Fibroblast of skin of back (primary cell): ENCODE measurements at places on chromosomes 2 and 18.

DNA sequence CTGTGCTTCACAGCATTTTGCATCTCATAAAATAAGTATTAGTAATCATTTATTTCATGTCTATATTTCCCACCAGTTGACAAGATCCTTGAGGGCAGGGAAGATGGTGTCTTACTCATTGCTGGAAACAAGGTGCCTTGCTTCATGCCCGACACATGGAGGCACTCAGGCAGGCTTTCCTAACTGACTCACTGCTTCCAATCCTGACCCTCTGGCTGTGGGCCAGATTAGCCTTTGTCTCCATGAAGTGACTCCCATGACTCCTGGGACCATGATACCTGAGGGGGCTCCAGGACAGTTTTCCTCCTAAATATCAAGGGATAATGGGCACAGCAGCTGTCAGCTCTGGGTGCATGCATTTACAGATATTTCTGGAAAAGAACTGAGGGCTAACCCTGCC, 275.1 kb downstream of the AGPS start:
- peak; percentile 21 for DNase-seq

DNA sequence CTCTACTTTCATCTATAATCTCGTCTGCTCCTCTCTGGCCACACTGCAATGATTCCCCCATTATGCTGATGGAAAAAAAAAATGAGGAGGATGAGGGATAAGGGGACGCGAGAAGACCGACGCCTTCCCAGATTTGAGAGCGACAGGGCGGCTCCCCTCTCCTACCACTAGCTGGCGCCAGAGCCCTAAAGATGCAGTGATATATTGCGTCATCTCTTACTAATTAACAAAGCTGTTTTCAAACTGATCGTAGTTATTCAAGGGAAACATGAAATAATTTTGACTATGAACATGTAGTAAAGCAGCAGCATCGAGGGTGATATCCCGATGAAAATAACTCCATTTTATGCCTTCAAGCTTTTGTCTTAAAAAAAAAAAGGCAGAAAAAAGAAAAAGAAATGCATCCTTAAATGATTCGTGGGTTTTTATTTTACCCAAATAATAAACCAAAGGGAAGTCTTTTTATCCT, 48.0 kb upstream of the HNRNPA3 start:
- peak; percentile 77 for DNase-seq

- DNase-seq = no peak
Observed at GRCh38 chr2:11679486-11680181, 9.6 kb upstream of the NTSR2 start.

DNA sequence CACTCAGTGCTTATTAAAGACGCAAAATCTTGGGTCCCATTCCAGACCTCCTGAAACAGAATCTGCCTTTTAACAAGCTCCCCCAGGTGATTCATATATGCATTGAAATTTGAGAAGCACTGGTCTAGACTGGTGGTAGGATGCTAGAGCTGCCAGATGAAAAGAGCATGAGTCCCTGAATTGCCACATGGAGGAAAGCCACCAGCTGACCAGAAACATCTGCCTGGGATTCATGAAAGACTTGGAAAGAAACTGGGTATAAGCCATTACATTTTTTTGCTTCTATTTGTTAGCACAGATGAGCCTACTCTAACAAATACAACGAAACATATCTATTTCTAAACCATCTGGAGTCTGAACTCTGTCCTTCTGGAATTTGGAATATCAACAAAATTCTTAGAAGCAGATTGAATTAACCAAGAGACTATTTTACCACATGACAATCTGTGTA, 228.9 kb downstream of the RBM43 start:
- peak; percentile 52 for DNase-seq

GRCh38 chr2:33709951-33710350, 110.9 kb upstream of the FAM98A start:
- DNase-seq = peak; percentile 22

GRCh38 chr2:145601361-145601925, 1081.5 kb upstream of the ZEB2 start:
- peak; percentile 27 for DNase-seq

DNA sequence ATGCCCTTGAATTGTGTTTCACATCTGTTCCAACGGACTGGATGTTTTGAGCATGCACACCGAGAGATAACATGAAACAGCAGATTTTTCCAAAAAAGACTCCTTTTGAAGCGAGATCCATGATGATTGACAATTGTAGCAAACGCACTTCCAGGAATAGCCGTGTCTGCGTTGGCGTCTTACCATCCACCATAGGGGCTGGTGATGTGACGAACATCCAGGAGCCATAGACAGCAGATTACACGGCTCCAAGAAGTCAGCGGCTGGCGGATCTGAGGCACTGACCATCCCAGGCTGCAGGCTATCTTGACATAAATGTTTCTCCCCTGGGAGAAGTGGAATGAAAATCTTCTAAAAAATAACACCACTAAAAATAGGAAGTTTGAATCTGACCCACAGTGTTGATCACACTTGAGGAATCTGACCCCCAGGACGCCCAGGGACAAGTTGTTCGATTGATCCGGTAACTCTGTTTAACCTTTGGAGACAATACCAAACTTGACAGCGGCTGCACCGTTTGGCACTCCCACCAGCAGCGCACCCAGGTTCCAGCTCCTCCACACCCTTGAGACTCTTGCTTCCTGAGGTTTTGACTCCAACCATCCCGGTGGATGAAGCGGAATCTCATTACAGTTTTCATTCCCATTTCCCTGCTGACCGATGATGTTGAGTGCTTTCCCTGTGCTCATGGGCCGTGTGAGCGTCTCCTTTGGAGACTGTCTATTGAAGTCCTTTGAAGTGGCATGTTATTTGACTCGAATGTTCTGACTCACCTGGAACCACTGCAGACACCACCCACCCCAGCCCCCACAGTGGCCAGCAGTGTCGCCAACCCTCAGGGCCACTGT, 140.0 kb upstream of the GPC1 start:
- peak; percentile 28 for DNase-seq

DNA sequence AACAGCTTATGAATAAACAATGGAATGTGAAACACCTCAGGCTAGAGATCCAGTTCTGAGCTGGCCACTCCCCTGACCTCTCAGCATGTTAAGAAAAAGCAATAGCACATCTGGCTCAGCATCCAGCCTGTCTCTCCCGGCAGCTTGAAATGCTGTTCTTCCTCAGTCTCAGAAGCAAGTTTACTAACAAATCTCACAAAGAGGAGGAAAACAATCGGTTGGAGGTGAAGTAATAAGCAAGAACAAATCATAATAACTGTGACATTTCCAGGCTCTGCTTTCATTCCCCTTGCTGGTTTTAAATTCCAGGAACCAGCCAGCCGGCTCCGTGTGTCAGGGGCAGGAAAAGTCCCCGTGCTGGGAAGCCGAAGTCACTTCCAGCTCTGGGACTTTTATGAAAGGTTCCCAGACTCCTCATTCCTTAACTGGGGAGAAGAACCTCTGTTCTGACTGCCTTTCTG, 133.9 kb upstream of the ARL4C start:
- no peak for DNase-seq

GRCh38 chr2:153373510-153374279, 104.9 kb downstream of the RPRM start:
- no peak for DNase-seq

DNA sequence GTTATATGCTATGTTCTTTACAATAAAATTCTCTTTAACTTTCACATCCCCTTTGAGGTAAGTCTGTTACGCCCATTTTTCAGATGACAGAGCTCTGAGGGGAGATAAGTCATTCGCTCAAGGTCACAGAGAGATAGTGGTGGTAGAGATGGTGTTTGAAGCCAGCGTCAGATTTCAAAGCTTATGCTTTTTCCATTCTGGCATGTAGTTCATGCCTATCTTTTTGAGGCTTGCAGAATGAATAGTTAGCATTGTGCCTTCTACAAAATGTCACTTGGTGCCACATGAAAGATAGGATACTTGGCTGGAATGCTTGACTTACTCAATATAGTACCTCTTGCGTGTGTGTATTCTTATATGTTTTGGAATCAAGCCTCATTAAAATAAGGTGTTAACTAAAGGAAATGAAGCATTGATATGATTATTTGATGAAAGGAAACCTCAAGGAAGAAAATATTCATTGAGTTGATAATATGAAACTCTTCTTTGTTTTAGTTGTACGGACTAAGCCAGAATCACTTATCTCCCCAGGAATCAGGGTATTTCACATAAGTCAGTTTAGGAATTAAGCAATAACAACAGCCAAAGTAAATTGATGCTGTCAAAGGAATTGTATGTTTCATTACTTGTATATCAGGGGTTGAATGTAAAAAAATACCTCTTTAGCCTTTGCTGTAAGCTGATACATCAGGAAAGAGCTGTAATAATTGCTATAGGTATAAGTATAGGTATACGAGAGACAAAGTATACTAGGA, 15.5 kb downstream of the SPATS2L start:
- DNase-seq = no peak

- no peak for DNase-seq
Observed at GRCh38 chr2:173347305-173348168, 7.1 kb upstream of the CDCA7 start.

DNA sequence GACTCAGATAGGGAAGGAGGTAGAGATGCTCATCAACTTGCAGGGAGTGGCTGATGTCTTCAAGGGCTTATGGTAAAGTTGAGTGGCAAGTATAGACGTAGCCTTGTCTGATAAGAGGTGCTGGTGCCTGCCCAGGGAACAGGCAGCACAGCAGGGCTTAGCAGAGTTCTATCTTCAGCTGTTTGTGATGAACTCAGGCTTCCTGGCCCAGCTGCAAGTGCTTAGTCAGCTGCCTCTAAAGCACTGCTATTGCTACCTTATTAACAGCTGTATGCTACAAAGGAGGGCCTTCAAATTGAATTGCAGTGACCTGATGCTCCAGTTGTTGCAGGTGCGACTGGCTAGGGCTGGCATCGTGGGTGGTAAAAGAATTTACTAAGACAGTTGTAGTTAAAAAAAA, 82.1 kb downstream of the TSN start:
- DNase-seq = no peak

GRCh38 chr2:86413296-86414094, 27.7 kb upstream of the KDM3A start:
- no peak for DNase-seq

GRCh38 chr2:218505754-218506371, 62.3 kb downstream of the USP37 start:
- DNase-seq = no peak

DNA sequence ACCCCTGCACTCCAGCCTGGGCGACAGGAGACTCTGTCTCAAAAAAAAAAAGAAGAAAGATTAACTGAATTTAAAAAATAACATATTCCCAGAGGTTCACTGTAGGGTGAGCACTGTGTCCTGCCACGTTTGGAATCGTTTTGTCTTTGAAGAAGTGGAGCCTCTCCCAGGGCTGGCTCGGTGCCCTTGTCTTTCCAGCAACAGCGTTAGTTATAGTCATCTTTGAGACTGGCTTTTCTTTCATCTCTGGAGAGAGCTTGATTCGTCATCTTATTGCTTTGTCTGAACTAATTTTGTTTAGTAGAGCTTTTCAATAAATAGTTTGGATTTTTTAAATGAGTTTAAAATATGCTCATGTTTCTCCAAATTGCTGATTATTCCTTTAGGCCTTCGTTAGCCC, 50.5 kb downstream of the IMPA2 start:
- DNase-seq = peak; percentile 70
